ENCODE measurements at places on chromosomes 1 and 21. TPM values are rescaled to one million over a fixed set of nuclear protein-coding genes. Genes with fewer than 3 reads are reported as not detected.

OR2T33 gene
- total RNA-seq: not detected

DNA sequence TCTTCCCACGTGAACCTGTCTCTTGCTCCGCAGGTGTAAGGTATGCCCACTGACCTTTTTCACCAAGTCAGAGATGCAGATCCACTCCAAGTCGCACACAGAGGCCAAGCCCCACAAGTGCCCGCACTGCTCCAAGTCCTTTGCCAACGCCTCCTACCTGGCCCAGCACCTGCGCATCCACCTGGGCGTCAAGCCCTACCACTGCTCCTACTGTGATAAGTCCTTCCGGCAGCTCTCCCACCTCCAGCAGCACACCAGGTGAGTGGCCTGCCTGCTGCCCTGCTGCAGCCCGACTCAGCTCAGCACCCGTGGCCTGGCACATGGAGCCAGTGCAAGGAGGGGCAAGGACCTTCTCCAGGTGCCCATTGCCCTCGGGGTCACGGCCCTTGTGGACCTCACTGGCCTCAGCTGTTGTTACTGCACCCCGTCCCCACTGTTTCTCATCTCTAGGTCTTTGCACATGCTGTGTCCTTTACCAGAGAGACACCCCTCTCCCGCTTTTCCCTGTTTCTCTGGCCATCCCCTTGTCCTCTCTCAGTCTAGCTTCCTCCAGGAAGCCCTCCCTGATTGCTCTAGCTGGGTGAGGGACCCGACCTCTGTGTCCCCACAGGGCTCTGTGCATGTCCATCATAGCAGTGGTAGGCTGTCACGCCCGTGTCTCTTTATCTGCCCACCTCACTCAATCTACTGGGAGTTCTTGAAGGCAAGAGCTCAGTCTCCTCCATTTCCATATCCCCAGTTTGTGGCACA lies 25.4 kb downstream of the ZNF362 start:
- DNase-seq: no peak

DNA sequence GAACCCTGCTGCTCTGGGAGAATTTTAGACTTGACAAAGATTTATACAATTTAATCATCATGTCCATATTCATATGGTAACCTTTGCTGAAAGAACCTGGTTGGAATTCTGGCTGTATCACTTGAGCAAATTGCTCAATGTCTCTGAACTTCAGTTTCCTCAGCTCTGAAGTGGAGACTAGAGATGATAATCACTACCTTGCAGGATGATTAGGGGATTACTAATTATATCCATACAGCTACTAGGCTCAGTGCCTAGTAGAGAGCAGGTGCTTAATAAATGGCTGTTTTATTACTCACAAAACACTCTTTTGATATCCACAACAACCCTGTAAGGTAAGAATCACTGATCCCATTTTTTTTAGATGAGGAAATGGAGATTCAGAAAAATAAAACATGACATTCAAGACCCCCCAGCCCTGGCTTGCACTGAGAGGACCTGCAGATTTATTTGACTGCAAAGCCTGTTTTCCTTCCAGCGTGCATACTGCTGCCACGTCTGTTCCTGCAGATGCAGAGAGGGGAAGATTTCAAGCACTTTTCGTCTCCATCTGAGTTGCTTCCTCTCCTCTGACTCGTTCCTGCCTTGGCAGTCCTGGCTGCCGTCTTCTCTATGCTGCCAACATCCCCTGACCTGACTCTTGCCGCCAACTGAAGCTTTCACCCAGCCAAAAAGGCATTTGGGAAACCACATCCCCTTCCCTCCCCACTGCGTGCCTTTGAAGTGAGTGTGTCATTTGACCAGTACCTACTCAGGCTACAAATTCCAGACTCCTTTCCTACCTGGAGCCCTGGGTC lies 203.0 kb downstream of the PLPP3 start:
- peak; percentile 95 for DNase-seq

ZSWIM5 gene
- total RNA-seq: 0.12 TPM

GRCh38 chr21:26169611-26170470 lies 729 bp downstream of the APP start:
- DNase-seq: peak; percentile 64

DNA sequence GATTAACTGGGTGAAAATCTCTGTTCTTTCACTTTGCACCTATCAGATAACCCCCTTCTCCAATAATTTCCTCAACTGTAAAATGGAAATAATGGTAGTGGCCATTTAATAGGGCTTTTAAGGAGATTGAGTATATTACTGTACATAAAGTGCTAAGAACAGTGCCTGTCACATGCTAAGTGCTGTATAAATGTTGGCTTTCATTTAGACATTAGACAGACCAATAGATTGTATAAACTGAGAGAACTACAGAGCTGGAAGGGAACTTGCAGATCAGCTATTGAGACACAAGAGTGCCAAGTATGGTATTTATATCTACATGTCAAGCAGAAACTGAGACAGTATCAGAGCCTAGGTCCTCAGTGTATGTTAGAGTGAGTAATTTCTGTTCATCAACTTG lies 934.7 kb downstream of the PLA2G4A start:
- no peak for DNase-seq

All from MG63 (cell line).